ENCODE measurements at places on chromosomes 4 and X.

GRCh38 chrX:75276666-75277065 lies 2.8 kb downstream of the UPRT start:
- no peak for DNase-seq

DNA sequence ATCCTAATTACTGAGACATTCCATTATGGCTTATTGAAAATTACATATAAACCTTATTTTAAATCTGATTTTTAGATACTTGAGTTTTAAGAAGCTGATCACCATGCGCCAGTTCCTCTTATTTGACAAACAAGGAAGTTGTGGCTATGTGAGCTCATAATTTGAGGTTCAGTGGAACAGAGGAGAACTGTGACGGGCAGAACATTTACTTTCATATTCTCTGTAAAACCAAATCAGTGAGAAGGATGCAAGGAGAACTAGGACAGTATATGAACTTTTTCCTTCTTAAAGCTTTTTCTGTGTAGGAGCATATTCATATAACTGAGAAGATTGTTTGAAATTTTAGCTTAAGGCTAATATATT lies 25.3 kb downstream of the STIM2 start:
- DNase-seq = no peak

DNA sequence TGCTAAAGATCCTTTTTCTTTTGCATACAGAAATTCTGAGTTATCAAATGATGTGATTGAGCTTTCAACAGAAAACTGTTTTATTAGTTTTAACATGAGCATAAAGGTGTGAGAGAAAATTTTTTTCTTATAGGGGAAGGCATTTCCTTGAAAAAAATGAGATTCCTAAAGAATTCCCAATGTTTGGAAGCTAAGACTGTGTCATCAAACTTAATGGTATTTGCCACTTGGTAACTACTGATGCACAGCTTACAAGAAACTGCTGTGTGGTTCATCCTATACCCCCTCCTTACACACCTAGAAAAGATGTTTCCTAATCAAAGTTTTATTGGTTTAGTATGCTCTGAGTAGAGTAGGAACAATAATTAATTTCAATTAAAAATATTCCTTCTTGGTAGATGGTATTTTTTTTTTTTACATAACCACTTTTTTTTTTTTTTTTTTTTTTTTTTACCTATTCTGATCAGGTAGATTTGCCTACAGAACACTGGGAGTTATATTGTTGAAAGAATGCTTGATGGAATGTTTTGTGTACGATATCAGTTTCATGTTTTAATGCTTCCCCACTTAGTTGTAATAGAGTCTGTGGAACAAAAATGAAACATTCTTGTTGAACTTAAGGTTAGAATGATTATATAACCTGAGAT lies 6.0 kb downstream of the PTPN13 start:
- no peak for DNase-seq

DNA sequence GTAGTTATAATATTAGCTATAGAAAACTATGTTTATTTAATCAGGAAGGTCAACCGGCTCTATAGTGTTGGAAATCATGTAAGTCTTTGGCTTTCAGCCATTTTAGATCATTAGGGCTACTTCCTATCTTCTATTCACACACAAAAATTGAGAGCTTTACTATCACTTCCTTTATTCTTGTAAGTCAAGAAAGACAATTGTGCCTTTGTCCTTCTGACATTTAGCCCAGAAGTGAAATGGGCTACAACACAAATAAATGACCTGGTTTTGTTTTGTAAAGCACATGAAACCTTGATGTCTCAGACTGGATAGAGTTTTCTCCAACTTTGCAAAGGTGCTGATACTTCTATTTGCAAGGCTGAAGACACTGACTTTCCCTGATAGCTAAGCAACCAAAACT lies 122.4 kb upstream of the ACSL4 start:
- DNase-seq = no peak

DNA sequence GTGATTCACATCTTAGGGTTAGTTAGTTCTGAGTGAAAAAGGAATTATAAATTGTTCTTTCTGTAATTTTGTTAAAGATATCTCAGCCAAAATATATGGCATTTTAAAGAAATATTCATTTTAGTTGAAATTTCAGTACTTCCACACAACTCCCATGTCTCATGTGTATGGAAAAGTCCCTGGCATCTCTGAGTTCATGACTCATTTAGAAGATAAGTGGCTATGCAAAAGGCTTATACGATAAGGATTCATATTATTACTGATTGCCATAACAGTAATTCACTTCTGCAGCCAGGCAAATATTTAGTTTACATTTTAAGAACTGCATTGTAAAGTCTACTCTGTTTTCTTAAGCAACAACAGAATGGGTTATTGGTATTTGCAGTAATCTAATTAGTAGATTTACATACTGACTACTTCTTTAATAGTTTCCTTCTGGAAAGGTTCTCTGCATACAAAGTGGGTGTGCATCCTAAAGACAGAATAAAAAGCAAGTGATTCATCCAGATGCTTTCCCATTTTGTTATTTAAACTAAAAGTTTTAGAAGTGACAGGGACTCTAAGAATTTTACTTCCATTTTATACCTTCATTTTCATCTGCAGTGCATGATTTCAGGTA lies 682.4 kb upstream of the PABPC4L start:
- no peak for DNase-seq

- no peak for DNase-seq
Measured at GRCh38 chrX:70479922-70480659, 35.5 kb downstream of the DLG3 start.

- DNase-seq = no peak
Measured at GRCh38 chr4:80155316-80155982, 41.9 kb upstream of the PRDM8 start.

DNA sequence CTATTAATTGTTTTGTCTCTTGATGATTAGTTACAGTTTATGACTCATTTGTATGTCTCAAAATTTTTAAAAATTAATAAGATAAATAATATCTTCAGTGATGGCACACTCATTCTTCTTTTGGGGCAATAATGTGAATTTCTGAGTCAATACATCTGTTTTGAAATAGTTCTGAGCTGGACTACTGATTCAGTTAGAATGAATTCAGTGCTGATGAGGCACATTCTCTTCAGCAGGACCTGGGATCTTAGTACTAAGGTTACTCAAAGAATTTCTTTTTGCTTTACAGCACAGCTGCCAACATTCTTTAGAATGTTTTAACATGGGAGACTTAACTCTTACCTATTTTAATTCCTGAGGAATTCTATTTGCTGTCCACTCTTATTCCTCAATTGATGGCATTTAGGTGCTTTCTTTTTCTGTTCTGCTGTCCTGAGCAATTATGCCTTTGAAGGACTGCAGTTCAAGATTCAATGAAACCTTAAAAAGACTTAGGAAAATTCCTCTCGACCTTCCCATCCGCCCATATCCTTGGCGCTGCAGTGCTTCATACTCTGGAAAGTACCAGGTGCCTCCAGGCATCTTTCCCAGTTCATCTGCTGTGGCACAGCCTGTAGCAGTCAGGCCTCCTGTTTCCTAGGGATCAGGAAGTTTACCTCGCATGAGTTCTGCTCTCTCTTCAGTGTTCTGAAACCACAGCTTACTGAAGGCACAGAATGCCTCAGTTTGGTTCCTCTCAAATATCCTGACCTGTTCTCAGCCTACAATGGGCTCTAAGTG lies 213.7 kb downstream of the FSTL5 start:
- no peak for DNase-seq

GRCh38 chrX:43963726-43964125 lies 9.5 kb downstream of the NDP start:
- no peak for DNase-seq

DNA sequence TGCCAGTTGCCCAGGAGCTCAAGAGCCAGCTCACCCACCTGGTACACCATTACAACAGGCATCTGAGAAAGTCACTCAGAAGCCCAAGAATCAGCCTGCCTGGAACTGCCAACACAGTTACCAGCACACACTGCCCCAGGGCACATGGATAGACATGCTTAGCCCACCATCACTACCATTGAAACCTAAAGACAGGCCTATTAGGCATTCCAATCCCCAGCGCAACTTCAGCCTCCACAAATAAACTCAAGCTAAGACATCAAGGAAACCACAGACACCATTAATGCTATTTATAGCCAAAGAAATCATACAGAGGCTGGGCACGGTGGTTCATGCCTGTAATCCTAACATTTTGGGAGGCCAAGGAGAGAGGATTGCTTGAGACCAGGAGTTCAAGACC lies 42.3 kb downstream of the ATRX start:
- DNase-seq = no peak

DNA sequence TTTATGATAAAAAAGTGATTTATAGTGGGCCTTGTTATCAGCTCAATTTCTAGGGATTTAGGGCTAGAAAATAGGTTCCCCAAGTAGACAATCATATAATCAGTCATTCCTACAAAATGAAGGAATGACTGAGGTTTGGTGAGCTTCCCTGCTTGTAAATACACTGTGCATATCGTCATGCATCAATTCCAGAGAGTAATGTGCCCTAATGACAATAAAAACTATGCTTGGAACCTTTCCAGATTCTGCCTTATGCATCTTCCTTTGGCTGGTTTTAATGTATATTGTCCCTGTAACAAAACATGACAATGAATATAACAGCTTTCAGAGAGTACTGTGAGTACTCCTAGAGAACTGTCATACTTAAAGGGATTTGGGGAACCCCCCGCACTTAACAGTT lies 1310.9 kb downstream of the PCDH7 start:
- DNase-seq = no peak

DNA sequence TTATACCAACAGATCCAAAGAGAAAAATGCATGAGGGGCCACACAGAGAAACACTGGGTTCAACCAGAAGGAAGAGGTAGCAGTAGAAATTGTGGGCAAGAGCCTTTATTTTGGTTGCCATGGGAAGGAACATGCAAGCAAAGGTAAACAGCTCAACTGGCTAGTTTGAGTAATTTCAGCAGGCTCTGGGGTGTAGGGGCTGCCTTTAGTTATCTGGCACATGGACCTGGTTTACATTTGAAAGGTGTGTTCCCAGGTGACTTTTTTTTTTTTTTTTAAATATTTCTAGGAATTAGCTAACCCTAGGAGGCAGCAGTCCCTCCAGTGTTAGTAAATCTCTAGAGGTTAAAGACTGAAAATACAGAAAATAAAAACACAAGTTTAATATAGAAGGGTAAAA lies 481.9 kb downstream of the ACTRT1 start:
- no peak for DNase-seq

DNA sequence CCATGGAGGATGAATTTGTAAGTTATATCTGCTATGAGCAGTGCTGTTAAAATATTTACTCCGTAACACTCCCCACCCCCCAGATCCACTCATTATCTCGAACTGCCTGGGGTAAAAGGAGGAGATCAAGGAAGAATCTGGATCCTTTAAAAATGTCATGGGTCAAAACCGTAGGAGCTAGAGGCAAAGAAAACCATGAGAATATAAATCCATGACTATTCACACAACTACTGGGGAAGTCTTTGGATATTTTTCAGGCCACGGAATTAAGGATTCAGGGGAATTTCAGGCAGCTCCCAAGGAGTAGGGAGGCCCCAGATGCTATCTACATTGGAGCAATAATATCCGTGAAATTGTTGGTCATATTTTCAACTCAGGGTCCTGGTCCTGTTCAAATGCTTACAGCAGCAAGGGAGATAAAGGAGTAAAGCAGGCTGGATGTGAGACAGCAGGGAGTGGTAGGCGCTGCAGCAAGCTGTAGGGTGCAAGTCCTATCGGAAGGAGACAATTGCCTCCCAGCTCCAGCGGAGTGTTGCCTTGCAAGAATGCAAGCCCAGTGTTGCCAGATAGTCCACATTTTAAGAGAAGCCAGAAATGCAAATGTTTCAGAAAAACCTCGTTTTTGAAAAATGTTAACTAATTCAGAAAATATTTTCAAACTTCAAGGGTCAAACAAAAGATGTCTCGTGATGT lies 116.2 kb upstream of the KIT start:
- no peak for DNase-seq

DNA sequence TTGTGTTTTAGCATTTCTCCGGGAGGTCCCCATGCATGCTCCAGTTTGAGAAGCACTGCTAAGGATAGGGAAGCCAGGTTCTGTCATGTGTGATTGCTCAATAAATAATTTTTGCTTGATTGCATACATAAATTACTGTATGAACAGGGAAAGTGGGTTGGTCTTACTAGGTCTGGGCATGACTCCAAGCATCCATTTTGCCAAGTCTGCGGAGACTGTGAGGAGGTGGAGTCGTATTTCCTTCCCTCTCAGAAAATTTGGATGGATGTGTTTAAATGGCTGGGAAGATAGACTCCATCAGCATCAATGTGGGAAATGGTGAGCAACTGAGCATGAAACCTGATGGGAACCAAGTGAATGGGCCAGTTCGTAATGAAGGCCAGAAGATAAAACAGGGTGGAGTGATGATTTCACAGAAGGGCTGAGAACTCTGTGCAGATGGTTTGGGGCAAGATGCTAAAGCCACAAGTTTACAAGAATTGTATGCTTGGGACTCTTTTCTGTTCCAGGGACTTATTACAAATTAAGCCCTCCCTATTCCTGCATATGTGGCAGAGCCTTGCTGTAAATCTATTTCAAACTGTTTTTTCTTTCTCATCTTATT lies 84.1 kb downstream of the NHS start:
- DNase-seq = no peak

DNA sequence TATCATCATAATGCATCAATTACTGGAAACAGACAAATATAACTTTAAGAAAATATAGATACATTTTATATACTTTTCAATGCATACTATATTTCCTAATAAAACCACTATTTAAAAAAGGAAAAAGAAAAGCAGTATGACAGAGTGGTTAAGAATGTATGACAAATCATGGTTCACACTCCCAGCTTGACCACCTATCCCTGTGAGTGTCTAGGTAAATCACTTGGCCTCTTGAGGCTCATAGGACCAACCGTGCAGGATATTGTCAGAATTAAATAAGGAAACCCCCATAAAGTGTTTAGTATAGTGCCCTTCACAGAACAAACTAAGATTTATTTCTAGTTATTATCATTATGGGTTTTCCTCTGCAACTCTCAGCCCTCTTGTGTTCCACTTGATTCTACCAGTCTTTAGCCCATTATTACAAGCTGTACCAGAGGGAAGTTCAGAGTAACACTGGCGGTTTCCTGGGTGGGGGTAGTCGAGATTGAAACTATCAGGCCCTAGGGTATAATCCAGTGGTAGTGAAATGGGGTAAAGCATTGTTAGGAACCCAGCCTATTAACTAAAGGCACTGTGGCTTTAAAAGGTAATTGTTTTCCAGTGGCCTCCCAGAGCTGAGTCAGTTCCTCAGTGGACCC lies 55.5 kb upstream of the PAK3 start:
- no peak for DNase-seq

DNA sequence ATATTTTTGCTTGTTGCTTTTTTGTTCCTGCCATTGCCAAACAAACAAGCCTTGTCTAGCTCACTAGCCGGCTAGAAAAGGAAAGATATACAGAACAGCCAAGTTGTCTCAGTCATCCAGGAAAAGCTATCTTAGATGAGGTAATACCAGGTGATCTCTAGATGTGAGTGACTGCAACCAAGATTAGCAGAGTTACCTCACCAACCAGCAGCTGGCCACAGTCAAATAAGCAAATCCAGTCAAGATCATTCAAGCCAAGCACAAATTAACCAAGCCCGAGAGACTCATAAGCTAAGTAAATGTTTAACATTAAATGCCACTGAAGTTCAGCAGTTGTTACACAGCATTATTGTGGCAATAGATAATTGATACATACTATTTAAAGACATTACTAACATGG lies 108.6 kb downstream of the CENPC start:
- no peak for DNase-seq

- DNase-seq = no peak
Measured at GRCh38 chrX:126799059-126799458, 20.5 kb upstream of the PRR32 start.

GRCh38 chr4:34932591-34932990 lies 1311.7 kb downstream of the ARAP2 start:
- DNase-seq = no peak

Measured in stimulated activated CD4-positive, alpha-beta T cell treated with anti-CD3 and anti-CD28 coated beads, Interleukin-4, amount 100 ng/mL, for 48 hours (primary cell).